Body of pancreas (tissue), 4 donors: ENCODE measurements at places on chromosomes 2 and 18. TPM values are rescaled to one million over a fixed set of nuclear protein-coding genes. Genes with fewer than 3 reads are reported as not detected.

GRCh38 chr18:13613099-13613498 lies 113.3 kb downstream of the FAM210A start:
- no peak for DNase-seq

GRCh38 chr2:46847185-46847710 lies 68.4 kb downstream of the MCFD2 start:
- peak; percentile 100 for DNase-seq

GRCh38 chr18:12359515-12359927 lies 17.5 kb downstream of the AFG3L2 start:
- DNase-seq = no peak

DNA sequence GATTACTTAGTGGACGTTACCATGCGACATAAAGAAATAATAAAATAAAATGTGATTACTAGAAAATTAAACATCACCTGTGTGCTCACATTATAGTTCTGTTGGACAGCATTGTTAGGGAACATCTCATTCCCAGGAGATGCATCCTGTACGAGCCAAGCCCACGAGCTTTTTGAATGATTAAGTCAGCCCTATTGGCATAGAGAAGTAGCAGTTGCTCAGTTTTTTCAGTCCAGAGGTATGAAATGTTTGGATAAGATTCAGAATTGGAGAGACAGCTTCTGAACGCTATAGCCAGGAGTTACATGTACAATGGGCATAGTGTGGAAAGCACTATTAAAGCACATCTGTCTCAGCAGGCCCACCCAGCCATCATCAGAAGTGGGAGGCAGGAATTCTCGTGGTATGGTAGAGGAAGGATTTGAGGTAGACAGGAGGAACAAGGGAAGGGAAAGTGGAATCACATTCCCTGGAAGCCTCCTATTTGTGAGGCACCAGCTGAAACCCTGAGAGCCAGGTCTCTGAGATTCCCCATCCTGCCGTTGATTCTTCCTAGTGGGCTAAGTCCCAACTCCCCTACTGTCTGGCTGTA lies 8.6 kb downstream of the SPATS2L start:
- DNase-seq = no peak

GRCh38 chr2:149313512-149313972 lies 16.8 kb upstream of the LYPD6 start:
- DNase-seq = peak; percentile 57

DNA sequence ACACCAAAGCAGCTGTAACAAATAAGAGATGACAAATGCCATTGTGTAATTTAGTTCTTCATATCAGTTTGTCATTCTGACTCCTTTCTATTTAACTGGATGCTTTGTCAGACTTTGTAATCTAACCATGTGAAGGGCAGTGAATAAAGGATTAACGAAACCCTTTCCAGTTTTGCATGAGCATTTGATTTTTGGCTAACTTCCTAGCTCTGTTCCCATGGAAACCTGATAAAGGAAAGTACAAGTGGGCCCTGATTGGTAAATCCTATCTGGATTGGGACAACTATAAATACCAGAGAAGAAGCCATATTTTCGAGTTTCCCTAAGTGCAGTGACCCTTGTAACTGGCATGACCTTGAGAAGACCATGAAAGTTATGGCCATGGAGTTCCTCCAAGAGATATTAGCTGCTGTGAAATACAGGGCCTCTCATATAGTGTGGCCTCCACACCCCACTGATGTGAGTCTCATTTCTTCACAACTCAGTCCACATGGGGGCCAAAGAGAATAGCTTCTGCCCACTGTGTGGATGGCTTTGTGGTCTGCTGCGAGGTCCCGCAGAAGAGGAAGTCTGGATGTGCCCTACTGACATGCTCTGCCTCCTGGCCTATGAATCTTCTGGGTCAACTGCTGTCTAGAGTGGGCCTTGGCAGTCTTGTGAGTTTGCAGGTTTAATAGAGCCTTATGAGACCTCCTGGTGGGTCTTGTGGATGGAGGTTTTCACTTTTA lies 38.2 kb upstream of the CYP1B1 start:
- no peak for DNase-seq

GRCh38 chr2:62038975-62039771 lies 133.7 kb downstream of the COMMD1 start:
- no peak for DNase-seq

- peak; percentile 56 for DNase-seq
Observed at GRCh38 chr18:48955830-48956261, 5.1 kb upstream of the SMAD7 start.

- no peak for DNase-seq
Observed at GRCh38 chr2:142603759-142604158, 273.7 kb upstream of the KYNU start.

DNA sequence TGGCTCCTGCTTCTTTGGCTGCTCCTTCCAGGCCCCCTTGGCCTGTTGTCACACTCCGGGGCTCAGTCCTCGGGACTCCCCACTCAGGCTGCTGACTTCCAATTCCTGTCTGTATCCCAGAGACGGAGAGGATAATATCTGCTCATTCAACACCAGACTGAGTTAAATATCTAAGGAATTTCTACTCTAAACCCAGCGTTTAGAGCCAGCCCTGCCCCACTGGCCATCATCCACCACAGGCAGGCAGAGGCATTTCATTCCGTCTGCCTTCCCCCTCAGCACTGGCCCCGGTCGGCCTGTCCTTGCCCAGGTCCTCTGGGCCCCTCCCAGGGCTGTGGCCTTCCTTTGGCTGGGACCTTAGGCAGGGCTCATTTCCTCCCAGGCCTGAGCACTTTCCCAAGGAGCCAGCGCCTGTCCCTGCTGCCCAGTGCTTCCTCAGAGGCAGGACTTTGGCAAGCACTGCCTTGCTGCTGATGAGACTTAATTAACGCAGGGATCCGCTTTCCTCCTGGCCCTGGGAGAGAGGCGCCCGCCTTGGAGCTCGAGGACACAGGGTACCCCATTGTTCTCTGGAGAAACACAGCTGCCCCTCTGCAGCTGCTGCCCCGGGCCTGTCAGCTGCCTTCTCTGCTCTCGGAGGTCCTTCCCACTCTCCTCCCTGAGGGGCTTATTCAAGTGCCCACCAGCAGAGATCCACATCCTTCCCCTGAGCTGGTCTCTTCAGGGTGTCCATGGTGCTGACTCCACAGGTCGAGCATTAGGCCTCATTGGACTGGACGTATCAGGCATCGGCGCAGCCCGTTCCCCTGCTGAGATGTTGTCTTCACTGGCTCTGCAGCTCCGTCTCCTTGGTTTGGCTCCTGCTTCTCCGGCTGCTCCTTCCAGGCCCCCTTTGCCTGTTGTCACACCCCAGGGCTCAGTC lies 42.8 kb downstream of the ATOH8 start:
- DNase-seq = no peak

DNA sequence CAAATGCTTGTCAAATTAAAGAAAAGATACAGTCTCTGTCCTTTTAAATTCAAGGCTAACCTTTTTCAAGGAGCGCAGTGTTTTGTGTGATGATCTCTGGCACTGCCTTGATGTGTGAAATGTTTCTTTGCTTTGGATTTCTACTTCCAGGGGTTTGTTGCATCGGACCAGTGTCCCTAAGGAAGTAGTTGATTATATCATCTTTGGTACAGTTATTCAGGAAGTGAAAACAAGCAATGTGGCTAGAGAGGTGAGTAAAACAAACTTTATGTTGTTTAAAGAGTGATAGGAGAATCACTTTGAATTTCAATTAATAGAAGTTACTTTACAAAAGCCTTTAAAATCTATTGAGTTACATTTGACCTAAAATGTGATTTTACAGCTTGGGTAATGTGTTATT lies 28.8 kb downstream of the HADHB start:
- DNase-seq = no peak

GRCh38 chr2:204258890-204259289 lies 286.4 kb upstream of the PARD3B start:
- no peak for DNase-seq

DNA sequence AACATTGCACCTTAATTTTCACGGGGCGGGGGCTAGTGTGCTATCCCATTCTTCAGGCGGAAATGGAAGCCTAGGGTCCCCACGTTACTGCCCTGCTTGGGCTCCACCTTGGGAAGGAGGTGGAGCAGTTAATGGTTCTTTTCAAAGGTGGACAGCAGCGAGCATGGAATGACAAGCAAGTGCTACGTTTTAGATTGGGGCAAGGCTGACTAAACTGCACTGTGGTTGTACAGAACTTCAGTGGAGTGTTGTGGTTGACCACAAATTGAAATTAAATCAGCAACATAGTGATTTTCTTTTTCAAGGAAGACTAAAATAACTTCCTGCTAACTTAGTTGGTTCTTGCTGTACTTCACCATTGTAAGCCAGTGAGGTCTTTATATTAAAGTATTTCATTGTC lies 47.0 kb downstream of the CHRNA1 start:
- DNase-seq = no peak

DNA sequence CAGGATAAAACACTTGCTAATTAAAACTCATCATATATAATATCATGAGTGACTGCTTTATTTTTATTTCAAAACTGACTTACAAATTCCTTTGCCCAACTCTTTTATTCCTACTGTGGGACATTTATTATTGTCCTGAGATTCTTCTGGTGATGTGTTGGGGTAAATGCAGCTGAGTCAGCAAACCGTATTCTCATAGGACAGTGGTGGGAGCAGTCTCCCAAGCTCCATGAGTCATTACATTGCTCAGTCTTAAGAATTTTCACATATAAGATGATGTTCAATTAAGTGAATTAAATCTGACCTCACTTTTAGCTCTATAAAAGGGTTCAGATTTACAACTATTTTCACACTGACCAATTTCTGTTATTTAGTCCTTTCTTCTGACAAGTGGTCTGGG lies 1530.7 kb downstream of the LRP1B start:
- DNase-seq = no peak

DNA sequence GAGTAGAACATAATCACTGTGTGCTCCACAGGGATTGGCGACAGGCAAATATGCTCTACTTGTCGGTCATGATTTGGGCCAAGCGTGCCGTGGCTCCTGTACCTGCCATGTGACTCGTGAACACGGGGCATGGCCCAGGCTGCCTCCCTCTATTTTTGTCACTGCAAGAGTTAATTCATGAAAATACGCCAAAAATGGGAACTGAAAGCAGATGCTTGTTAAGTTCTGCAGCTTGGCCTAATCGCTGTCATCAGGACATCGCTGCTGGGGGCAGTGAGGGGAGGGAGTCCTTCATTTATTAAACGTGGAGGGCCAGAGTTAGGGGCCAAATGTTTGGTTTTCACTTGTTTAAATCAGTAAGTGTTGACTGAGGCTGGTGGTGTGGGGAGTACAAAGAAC lies 177.8 kb downstream of the BCL2 start:
- DNase-seq = no peak

- DNase-seq = no peak
Observed at GRCh38 chr18:10399465-10399864, 55.0 kb upstream of the APCDD1 start.

- DNase-seq = no peak
Observed at GRCh38 chr2:224594840-224595239, 9.7 kb upstream of the CUL3 start.

DNA sequence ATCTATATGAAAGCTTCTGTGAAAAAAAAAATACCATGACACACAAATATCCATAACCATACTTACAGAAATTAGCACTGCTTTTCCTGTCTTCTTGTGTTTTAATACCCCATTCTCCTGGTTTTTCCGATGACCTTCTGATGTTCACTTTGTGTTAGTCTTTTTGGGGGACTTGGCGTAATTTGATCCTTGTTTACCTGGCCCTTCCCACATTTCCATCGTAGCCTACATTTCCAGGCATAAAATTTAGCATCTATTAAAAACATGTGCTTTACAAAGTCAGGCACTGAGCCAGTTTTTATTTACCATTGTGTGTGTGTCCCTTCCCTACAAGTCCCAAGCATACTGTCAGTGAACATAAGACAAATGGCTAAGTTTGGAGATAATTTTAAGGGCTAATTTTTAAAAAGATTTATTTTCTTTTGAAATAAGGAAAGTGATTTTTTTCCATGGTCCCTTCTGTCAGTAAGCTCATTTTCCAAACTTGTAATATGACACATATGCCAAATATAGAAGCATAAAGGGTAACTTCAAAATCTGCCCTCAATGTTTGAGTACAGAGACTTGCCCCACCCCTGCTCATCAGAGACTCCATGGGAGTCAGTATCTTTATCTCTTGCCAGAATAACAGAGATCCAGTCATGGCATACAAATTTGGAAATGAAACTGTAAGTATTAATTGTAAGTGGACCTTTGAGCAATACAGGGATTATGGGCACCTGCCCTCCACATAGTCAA lies 27.3 kb downstream of the SESTD1 start:
- DNase-seq = no peak

DNA sequence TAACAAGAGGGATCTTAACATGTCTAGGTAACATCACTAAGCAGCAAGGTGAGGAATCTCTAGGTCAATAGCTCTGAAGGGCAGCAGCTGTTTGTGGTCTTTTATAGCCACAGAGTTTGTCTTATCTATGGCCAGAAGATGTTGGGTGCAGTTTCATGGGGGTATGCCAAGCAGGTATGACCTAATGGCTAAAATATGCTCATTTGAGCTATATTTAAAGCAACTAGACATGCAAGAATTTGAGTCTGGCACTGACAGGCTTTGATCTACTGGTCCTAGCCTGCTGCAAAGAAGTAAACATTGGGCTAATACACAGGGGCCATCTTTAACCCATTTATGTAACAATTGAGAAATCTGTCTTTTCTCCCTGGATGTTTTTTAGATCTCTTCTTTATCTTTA lies 13.9 kb upstream of the UGP2 start:
- no peak for DNase-seq

DNA sequence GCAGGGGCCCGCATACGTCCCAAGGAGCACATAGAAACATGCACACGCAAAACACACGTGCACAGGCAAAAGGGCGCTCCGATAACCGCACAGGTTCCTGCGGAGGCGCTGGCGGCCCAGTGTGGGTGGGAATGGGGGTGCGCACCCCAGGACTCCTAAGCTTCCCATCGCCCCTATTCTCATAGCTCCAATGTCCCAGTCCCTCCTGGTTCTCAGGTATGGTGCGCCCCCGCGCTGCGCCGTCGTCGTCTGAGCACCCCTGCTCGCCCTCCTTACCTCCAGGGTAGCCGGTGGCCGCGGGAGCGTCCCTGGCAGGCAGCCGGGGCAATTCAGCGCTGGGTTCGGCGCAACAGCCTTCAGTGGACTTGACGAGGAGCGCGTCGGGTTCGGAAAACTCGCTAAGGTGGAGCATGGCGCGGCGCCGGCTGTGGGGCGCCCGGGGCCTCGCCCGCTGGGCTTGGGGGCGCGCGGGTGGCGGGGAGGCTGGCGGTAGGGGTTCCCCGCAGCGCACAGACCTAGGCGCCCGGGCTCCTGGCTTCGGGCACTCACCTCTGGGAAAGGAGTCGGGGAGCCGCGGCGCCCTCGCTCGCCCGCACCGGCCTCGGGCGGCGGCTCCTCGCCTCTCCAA lies 328 bp downstream of the EGR4 start:
- no peak for DNase-seq

PSD4 gene
- total RNA-seq = 83.4 TPM

PTPN4 gene
- 21.1 TPM for total RNA-seq

GRP gene
- total RNA-seq = not detected

CGREF1 gene
- 1.0 TPM for total RNA-seq

SCN3A gene
- 0.52 TPM for total RNA-seq

HS6ST1 gene
- 25.4 TPM for total RNA-seq

POTEC gene
- total RNA-seq = 4.0 TPM

SGPP2 gene
- 4.0 TPM for total RNA-seq

STARD6 gene
- not detected for total RNA-seq
